ENCODE measurements at places on chromosomes 5 and 9.

DNA sequence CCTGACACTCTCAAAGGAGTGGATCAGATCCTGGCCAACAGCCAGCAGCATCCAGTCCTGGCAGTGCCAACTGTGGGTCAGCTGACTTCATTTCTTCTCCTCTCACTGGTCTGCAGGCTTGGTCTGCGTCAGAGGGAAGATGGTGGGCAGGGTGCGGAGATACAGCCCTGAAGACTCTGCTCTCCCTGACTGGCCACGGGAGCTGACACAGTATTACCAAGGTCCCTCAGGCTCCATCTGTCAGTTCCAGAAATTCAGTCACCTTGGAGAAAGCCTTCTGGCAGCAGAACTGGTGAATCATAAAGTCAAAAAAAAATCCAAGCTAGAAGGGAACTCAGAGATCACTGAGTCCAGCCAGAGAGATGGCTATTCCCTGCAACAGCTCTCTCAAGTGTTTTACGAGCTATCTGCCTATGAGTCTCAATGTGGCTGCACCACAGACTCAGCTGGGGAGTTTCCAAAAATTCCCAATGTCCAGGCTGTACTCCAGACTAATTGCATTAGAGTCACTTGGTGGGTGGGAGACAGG, 27.9 kb downstream of the C1QTNF2 start:
- no peak for DNase-seq

GRCh38 chr5:107135391-107135790, 535.3 kb downstream of the EFNA5 start:
- DNase-seq = no peak

DNA sequence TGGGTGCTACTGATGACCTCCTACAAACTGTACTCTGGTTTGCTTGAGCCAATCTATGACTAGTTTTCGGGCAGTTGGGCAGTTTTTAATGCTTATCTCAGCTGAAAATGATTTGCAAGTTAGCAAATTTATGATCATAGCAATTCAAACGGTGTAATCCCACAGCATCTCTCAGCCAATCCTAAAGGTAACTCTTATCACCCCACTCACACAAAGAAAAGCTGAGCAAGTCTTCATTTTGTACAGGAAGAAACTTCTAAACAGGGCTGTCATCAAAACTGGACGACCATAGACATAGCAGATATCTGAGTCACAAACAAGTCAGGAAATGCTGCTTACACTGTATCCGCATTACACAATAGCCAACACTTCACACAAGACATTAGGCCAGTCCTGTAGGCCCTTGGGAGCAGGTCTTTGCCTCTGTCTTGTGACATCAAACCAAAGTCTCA, 2.6 kb upstream of the ENC1 start:
- DNase-seq = no peak

- DNase-seq = peak; percentile 80
Measured at GRCh38 chr5:132473019-132473531, 17.5 kb downstream of the IRF1 start.

GRCh38 chr5:24177821-24178220, 467.0 kb downstream of the CDH10 start:
- DNase-seq = no peak

DNA sequence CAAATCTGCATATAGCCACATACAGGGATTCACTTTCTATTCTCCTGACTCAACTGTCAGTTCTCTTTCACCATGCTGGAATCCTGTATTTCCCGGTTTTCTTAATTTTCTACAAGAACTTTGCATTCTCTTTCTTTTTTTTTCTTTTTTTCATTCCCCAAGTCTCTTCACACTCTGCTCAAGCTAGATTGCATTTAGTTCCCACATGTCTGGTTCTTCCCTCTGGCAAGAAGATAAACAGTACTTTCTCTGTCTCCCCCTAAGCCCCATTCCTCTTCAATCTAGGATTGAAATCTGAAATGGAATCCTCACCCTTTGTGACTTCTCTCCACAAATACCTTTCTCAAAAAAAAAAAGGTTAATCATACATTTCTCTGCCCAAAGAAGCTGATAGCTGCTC, 64.2 kb upstream of the SLC12A2 start:
- DNase-seq = no peak
